ENCODE measurements at places on chromosomes 7 and 10.

- DNase-seq: no peak
Observed at GRCh38 chr7:35286986-35287385, 33.1 kb upstream of the TBX20 start.

DNA sequence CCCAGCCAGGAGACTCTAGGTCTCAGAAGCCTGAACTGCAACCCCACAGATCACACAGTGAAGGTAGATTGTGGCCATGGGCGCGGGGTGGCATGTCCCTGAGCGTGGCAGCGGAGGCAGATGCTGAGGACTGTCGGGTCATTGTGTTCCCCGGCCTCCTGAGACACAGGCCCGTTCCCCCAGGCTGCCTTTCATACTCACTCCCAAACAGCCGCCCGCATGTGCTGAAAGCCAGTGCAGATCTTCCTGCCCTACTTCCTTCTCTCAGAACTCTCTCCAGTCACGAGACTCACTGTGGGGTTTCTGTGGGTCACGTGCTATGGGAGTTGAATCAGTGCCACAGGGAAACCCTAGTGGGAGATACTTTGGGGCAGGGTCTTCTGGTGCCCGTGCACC, 48.0 kb downstream of the ZNF467 start:
- DNase-seq: no peak

GRCh38 chr7:83872501-83872900, 223.6 kb upstream of the SEMA3E start:
- DNase-seq: no peak

DNA sequence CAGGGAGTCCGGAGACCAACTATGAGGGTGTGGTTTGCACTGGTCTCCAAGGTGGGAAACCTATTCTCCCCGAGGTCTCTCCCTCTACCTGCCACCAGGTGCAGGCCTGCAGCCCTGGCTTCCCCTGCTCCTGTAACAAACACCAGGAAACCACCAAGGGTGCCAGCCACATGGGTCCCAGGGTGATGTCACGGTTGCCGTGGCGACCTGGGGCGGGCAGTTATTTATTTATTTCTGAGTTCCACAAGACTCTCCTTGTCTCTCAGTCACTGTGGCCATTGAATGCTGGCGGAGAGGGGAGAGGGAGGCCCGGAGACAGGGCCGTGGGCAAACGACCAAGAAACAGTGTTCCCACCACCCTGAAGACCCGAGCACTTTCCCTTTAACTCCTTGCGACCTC, 27.0 kb downstream of the MMD2 start:
- no peak for DNase-seq

DNA sequence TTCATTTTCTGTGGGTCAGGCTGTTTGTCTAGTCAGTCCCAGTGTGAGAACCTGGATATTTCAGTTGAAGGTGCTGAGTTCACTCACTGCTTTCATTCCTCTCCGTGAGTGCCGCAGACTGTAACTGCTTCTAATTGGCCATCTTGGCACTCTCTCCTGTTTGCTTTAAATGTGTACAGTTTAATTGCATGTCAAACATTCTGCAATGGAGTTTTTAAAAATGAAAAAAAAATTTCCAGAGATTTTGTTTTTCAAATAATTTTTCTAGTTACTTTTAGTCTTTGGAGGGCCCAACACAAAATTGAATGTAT, 87.8 kb downstream of the CCSER2 start:
- DNase-seq: no peak

DNA sequence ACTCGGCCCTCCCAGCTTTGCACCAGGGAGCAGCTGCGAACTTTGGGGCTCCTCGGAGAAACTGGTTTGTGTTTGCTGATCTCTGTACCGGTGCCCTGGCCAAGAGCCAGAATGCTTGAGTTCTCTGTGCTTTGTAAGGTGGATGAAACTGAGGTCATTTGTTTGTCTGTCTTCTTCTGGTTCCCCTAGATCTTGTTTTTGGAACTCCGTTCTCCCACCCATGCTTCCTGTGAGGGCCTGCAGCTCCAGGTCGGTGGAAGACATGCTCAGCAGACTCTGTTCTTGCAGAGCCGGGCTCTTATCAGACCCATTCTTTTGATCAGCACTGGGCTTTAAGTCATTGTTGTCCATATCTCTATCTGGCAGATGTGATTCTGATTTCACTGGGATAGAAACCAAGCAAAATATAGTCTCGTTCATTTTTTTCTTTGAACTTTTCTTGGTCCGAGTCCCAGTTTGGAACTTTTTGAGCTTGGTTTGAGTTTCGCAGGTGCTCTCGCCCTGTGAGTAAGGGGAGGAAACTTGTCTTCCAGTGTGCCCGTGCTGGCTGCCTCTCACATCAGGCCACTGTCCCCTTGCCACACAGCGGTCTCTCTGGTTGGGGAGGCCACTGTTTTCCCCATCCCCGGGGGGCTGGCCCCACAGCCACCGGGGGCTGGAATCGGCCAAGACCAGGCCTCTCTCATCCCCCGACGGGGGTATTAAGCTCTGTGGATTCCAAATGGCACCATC, 31.2 kb downstream of the JCAD start:
- DNase-seq: no peak

- no peak for DNase-seq
Observed at GRCh38 chr10:74851831-74852230, 25.4 kb downstream of the KAT6B start.

DNA sequence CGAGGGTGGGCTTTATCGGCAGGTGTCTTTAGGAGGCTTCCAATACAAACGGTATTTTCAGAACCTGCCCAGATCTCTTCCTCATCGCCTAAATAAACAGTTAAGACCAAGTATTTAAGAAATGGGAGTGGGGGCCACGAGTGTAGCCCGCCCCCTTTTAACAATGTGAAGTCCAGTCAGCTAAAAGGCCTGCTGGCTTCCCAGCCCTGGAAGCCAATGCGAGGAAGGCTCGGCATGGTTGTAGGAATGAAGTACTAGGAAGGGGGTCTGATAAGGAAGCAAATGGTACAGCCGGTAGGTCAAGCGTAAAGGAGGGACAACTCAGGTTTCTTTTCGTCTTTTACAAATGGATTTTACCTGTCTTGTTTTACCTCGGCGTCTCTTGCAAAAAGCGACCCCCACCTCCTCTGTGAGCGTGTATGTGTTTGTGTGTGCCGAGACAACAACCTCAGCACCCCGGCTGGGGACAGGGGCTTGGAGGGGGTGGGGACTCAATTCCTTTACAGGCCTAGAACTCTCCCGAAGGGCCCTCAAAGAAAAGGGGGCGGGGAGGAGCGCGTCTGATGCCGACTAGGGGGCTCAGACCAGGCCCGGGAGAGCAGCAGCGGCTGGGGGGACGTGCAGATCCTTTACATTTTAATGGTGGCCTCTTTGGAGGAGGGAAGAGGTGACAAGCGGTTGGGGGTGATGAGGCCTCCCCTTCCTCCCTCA, 147.6 kb downstream of the GPR85 start:
- DNase-seq: no peak

DNA sequence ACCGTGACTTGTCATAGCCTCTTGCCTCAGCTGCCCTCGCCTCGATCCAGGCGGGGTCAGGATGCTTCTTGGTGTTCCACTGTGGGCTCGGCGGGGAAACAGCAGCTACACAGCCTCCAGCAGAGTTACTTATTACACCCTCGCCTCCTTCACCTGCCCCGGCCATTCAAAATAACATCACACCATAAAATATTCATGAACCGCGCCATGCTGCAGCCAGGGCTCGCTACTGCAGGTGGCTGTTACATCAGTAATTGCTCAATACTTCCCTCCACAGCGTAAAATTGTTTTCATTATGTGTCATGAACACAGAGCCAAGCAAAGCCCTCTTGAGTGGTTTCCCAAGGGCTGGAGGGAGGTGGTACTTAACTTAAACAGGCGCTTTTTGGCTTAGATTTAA, 241.5 kb upstream of the SP8 start:
- peak; percentile 4 for DNase-seq

DNA sequence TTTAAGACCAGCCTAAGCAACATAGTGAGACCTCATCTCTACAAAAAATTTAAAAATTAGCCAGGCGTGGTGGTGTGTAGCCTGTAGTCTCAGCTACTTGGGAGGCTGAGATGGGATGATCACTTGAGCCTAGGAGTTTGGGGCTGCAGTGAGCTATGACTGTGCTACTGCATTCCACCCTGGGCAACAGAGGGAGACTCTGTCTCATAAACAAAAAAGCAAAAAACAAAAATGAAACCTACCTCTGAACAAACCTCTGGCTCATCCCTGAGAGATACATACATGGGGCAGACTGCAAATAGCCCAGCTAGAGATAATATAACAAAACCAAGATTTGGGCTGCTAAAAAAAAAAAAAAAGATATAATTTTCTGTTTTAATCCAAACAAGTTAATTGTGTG, 19.5 kb downstream of the C10orf67 start:
- no peak for DNase-seq

DNA sequence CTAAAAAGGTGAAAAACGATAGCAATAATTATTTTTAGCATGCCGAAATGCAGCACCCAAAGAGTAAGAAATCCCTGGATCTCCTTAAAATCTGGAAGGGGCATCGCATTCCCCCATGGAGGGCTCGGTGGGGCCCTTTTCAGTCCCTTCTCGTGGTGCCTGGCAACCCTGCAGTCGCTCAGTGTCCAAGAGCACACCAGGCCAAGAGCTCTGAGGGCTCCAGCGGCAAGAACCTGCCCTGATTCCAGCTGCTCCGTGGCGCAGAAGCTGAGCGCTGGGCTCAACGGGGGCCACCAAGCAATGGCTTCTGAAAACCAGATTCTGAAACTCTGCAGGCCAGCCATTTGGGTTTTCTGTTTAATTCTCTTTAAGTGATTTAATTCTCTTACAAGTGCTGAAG, 131.2 kb downstream of the PRKAG2 start:
- DNase-seq: no peak

GRCh38 chr10:78655979-78656378, 412.8 kb upstream of the ZMIZ1 start:
- DNase-seq: no peak

DNA sequence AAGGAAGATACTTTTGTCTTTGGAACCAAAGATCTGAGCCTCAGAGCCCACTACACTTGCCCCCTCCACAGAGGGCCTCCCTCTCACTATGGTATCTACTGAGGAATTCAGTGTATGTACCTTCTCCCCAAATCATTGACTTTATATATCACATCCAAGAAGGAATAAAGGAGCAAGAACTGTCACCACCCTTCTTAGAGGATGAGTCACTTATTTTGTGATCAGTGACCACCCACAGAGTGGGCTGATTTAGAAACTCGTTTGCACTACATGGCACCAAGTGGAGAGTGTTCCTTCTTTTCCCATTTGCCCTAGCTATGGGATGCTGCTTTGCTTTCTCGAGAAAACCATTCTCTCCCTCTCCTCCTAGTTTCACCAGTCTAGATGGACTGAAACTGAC, 5.7 kb downstream of the TMEM243 start:
- DNase-seq: no peak

DNA sequence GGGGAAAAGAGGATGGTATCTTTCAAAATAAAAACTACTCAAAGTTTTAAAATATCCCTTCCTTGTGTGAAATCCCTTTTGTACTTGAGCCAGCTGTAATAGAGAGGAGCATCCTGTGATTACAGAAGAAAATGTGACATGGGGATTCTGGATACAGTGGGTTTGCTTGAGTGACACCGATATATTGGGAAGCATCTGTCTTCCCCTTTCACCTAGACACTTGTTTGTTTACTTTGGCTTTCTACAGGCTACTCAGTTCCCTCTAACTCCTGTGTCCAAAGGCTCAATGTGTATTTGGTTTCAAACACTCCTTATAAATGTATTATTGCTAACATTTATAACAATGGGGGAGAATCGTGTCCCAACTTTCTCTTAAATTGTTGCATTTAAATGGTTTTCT, 24.4 kb downstream of the CPED1 start:
- no peak for DNase-seq

DNA sequence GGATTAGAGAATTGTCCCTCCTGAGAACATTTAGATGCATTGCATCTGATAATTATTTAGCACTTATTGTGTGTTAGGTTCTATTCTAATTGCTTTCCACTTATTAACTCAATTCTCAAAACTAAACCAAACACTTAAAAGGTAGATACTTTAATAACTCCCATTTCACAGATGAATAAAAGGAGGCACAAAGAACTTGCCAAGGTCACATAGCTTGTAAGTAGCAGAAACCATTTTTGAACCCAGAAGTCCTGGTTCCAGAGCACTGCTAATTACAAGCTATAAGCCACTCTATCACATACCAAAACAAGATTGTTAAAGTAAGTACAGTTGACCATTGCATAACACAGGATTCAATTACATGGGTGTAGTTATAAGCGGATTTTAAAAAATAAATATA, 164.9 kb downstream of the CPED1 start:
- DNase-seq: no peak

- DNase-seq: no peak
Observed at GRCh38 chr7:44050121-44050914, 5.8 kb downstream of the DBNL start.

DNA sequence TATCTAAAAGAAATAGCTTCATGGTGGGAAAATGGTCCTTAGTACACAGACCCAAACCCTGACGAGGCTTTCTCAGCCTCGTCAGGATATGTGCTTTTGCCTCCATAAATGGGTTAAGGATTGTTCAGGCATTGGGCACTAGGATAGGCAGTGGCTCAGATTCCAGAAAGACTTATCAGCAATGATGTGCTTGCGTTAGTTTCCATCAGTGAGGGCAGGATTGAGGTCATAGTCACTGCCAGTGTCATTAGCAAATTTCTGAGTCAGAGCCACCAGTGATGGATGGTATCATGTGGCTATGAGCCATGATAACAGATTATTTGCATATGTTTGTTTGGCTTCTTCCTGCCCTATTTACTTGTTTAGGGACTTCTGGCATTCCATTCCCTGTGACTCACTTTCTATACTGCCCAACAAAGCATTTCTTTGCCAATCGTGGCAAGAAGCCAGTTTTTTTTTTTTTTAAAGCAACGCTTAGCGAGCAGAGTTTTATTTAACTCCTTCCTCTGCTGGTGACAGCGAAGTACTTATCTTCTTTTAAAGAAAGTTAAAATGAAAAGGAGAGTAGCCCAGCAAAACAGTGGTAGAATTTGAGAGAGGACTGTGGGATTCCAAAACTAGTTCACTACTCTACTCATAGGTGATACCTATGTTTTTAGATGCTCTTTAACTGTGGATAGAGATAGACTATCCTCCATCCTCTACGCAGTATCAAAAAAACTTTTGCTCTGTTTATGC, 44.4 kb downstream of the MYPN start:
- peak; percentile 90 for DNase-seq

DNA sequence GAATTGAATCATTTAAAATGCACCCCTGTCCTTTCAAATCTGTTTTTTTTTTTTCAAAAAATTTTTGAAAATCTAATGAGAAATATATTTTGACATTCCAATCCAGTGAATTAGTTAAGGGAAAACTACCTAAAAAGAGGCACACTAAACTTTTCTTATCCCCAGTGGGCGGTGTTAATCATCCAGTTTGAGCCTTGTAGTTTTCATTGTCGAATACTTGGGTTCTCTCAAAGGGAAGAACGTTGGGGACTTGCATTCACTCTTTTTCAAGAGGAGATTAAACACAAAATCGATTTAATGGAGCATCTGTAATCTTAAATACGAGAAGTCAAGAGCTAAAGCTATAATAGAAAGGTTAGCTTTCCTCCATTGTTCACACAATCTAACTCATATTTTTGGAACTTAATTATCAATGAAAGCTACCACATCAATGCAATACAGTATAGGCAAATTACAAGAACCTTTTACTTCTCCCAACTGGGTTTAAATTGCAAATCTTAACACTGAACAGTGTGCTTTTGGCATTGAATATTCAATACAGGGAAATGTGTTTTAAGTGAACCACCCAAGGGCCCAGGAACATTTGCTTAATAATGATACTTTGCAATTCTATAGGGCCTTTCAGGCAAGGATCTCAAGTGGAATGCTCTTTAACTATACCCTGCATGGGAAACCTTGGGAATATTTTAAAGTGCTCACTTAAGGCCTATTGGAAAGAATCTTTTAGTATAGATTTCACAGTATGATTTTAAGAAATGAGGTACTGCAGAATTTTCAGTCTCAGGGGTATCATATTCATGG, 13.1 kb upstream of the SP8 start:
- no peak for DNase-seq

- DNase-seq: no peak
Observed at GRCh38 chr10:53997953-53998352, 803.1 kb downstream of the PCDH15 start.

Data from retinal pigment epithelial cell (primary cell).